ENCODE measurements at places on chromosomes 11 and 22.

- no peak for DNase-seq
Observed at GRCh38 chr11:31671681-31672080, 139.4 kb downstream of the PAX6 start.

DNA sequence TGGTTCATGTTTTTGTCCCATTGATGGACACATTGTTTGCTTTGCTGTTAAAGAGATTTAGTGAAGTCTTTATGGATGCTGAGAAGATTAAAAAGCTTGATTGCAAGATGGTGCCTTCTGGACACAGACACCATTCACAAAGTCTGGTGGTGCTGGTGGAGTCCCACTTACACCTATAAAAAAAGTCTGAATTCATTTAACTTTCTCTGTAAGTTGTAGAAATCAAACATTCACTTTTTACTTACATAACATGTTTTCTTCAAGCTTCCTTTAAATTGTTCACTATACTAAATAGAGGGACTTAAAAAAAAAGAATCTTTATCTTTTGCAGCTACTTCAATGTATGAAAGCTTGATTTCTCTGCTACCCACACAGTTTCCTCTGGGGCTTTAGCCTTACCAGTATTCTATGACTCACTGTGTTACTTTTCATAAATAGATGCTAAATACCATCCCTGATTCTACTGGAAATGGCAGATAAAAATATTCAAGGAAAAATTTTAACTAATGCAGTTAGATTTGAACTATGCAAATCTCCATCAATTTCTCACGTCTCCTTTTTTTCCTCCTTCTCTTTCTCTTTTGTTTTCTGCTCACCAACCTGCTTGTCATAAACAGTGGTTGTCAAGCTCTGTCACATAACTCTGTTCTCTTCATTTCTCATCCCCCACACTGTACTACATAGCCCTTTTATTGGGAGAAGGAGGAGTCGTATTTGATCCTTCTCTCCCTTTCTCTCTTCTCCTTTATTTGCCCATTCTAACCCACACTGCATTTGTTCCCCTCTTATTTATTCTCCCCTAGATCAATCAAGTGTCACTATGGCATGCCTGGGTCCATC is 89.7 kb downstream of the FAM76B start:
- no peak for DNase-seq

DNA sequence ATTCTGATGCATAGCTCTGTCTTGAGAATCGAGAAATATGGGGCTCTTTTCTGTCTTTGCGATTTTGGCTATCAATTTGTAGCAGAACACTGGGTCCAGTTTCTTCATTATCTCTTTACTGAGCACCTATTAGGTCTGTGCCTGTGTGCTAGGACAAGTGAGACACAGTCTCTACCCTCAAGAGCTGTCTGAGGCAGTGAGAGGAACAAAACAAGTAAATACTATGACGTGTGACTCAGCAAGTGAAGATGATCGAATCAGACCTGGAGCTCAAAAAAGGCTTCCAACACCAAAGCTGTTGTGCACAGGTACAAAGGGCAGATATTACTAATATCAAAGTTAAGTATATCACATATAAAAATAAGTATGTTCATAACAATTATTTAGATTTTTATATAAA is 52.4 kb downstream of the LGR4 start:
- DNase-seq: no peak

DNA sequence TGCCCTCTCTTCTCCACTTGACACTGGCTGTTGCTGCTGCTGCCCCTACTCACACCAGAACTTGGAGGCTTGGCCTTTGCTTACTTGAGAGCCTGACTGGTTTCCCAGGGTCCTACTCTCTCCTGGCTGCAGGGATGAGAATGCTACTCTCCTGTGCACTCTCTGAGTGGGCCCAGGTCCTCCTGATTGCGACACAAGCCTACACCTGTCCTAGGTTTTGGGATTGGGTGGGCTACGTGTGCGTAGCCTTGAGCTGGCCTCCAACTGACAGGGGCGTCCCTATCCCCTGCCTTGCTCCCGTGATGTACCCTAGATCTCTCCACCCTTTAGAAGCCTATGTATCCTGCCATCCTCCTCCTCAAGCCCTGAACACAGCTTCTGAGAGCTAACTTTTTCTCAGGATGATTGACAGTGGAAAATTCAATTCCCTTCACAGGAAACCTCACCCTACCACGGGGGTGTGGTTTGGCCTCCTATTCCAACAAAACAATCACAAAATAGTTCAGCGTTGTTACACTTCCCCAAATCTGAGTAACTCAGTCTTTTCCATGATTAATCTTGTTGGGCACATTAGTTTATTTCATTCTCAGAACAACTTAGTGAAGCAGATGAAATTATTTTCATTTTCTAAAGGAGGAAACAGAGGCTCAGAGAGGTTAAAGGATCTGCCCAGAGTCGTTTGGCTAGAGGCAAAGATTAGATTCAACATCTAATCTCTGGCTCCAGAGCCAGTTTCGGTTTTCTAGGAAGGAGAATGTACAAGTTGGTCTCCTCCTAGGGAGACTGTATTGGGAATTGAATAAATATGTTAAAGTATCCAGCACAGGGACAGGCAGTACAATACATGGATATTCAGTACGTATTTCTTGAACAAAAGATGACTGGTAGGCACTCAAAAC is 17.6 kb upstream of the AMOTL1 start:
- DNase-seq: no peak

- DNase-seq: no peak
Observed at GRCh38 chr11:61975638-61976419, 8.4 kb upstream of the FTH1 start.

- DNase-seq: no peak
Observed at GRCh38 chr11:36454551-36454940, 55.5 kb downstream of the TRAF6 start.

DNA sequence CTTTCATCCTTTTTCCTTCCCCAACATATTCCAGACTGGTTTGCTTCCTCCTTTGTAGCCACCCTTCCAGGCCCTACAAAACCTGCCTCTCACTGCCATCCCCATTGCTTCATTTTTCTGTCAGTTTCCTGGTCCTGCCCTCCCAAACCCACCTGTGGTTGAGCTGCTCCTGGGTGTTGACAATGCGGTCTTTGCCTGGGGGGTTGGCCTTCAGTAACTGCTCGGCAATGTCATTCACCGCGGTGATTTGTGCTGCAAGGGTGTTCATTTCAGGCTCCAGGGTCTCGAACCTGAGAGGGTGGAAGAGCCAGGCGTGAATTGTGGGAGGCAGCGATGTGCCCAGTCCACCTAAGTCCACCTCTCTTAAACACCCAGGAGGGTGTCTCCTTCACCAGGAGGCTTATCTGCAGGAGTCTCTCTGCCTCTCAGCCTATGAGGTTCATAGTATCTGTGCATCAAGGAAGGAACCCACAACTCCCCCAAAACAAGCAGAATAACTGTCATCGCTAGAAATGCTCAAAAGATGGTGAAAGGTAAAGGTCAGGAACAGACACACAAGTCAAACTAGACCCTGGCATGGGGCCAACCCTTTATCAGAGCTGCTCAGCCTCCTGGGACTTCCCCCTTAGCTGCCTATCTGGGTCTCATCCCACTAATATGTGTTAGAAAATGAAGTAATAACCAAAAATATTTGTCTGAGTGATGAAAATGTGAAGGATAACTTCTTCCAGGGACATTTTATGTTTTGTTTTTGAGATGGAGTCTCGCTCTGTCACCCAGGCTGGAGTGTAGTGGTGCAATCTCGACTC is 23.9 kb upstream of the RBM4B start:
- DNase-seq: no peak

DNA sequence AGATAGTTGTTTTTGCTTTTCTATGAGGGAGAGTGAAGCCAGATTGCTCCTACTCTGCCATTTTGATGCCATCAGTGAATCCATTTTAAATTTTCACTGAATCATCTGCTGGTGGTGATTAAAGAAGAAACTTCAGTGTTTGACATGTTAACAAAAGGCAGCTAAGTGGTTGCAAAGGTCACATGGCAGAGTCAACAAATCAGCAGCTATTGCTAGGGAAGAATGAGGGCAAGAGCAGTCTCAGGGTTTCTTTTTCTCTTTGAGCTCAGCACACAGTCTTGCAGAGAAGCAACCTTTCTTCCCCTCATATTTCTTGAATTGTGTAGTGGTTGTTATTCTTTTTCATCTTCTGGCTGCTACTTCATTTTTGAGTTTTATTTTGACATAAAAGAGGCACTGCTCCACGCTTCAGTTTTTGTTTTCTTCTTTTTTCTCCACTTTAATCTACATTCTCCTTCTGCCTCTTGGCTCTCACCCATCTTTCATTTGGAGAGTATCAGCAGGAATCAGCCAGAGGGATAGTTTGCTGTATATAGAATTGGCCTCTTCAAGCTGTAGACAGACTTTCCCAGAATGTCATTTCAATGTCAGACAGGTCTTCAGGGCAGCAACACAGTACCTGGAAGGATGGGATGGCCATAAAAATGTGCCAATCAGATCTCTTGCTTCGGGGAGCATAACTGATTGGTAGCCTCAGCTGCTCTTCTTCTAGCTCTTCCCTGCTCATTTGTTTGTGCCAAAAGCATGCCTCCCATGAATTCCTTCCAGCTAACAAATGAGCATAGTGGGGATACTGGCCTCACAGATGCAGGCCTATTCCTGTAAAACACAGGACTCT is 153.9 kb downstream of the TRPC6 start:
- no peak for DNase-seq

GRCh38 chr11:93611836-93612677 is 49.4 kb upstream of the CEP295 start:
- DNase-seq: no peak

DNA sequence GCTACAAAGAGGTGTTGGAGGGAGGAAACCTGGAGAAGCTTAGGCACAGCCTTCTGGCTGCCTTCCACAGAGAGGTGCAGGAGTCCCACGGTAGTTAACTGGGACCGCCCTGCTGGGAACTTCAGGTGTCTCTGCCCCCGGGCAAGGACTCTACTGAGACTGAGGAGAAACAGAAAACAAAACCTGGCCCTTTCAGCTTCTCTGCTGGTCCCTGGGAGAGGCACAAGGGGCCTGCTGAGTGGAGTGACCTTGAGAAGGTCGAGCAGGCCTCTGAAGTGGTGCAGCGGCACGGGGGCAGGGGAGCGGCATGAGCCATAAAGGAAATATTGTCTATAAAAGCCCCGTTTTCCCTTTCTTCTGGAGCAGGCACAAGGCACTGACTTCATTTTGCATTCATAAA is 38.9 kb downstream of the NTM start:
- DNase-seq: no peak

GRCh38 chr11:76918941-76919386 is 58.2 kb downstream of the ACER3 start:
- DNase-seq: no peak

DNA sequence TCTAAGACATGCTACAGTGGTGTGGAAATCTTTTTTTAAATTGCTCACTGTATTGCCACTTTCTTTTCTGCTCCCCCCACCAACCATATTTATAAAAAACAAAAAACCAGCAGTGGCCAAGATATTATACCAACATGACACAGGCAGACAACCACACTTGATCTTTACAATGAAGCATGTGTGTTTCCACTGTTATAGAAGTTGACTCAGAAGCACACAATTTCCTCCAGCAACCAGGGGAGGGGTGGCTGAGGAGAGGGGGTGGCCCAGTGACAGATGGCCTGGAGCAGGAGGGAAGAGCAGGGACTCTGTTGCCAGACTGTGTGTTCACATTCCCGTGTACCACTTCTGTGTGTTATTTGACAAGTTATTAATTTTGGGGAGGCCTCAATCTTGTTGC is 14.8 kb downstream of the CD59 start:
- no peak for DNase-seq

DNA sequence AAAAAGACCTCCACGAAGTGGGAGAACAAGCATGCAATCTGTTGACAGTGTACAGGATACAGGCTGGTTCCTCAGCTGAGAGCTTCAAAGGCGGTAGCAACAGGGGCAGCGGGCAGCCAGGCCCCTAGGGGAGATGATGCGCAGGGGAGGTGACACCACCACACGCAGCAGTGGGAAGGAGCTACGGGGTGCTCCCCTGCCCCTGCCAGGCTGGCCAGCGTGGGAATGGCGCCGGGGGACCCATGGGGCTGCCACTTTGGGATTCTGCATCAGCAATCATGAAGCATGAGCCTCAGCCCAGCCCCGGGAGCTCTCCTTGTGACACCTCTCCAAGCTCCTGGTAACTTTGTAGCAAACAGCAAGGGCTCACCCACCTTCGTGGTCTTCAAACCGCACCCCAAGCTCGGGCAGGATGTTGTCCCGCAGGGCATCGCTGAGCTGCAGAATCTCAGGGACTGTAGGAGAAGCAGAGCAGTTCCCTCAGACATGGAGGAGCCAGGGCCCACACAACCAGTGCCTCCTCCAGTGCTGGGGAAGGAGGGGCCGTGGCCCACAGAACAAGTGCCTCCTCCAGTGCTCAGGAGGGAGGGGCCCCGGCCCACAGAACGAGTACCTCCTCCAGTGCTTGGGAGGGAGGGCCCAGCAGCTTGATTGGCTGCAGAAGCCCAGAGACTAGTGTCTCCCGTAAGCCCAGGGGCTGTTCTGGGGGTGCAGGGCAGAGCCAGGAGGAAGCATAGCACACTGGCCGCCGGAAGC is 14.6 kb upstream of the NAP1L4 start:
- no peak for DNase-seq

GRCh38 chr11:94036096-94036495 is 14.9 kb downstream of the HEPHL1 start:
- no peak for DNase-seq

GRCh38 chr22:37254209-37254866 is 10.3 kb upstream of the RAC2 start:
- DNase-seq: no peak

GRCh38 chr22:38177926-38178604 is 3.6 kb downstream of the PLA2G6 start:
- no peak for DNase-seq

GRCh38 chr22:30238661-30239487 is 7.7 kb downstream of the LIF start:
- no peak for DNase-seq

- DNase-seq: no peak
Observed at GRCh38 chr11:1763336-1763795, 361 bp downstream of the CTSD start.

DNA sequence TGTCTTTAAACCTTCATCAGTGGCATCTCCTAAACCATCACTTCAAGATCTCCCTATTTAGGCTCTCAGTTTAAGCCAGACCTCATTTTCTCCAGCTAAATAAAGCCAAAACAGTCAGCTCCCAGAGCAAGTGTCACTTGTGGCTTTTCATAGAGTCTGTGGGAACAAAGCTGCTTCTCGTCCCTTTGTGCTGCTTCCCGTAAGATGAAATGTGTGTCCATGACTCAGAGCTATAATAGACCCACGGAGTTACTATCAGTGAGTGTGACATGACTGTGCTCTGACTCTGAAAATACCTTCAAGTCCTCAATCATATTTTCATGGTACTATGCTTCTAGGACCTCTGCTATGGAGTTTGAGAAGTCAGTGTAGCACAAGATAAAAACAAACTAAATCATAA is 57.3 kb upstream of the SLN start:
- no peak for DNase-seq

GRCh38 chr22:47116426-47117341 is 354.2 kb downstream of the TBC1D22A start:
- DNase-seq: no peak

- DNase-seq: no peak
Observed at GRCh38 chr11:78268591-78269410, 80.1 kb downstream of the USP35 start.

GRCh38 chr11:78886616-78887015 is 312.0 kb upstream of the NARS2 start:
- DNase-seq: no peak

- DNase-seq: no peak
Observed at GRCh38 chr22:40972587-40972986, 21.4 kb downstream of the RBX1 start.

All from cerebellar nuclear complex (tissue), 1 donor.